ENCODE measurements at places on chromosomes 12 and 14.

DNA sequence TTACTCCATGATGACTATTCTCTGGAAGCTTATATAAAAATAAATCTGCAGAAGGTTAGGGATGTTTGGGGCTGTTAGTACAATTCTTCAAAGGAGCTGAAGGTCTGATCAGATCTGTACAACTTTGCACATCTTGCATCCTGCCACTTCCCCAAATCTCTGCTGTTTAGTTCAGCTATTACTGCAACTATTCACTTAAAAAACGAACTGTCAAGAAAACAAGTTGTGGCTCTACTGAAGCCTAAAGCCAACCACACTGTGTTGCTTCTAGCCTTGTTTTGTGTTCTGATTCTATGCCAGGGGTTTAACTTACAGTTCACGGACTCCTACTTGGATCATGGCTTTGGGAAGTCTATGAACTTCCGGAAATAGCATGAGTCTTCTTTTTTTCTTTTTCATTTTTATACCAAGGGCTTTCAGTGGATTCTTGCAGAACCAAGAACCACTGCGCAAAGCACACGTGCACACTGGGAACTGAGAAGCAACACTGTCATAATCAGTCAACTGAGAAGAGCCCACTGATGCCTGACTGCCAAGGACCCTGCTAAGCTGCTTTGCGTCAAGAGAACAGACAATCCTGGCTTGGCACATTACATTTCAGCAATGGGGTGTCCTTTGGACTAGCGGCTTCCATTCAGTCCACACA lies 66.3 kb upstream of the EEA1 start:
- DNase-seq = no peak

DNA sequence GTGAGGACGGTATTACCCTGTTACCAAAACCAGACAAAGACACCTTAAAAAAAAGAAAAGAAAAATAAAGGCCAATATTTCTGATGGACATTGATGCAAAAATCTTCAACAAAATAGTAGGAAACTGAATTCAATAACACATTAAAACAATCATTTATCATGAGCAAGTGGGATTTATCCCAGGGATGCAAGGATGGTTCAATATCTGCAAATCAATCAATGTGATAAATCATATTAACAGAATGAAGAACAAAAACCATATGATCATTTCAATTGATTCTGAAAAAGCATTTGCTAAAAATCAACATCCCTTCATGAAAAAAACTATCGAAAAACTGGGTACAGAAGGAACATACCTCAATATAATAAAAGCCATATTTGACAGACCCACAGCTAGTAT lies 32.3 kb upstream of the ATP2B1 start:
- no peak for DNase-seq

- no peak for DNase-seq
These were observed 48.3 kb downstream of the SEL1L start for GRCh38 chr14:81485372-81485771.

DNA sequence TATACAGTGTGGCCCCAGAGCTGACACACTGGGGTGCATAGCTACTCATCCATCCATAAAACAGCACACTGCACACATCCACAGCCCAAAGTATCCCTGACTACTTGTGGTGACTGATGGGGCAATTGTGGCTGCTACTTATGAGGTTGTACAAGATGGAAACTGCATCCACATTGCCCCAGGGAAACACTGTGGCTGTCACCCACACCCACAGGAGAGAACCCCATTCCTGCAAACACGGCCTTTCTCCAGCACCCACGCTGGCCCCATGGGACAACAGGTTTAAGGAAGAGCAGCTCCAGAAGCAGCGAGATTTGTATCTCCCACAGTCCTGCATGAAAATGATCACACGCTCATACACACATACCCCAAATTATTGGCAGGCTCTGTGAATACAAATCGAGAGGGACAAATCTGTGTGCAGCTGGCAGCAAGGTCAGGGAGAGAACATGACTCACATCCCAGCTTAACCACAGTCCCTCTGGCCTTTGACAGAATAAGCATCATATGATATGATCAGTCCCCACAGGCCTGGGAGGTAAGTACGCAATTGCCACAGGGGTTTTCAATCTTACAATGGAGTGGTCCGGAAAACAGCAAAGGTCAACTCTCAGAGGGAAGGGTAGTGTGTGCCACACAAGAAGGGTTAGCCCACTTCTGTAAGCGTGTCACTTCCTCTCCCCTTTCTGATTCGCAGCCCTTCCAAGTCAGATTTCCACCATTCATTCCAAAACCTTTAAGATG lies 61.9 kb downstream of the ESR2 start:
- peak; percentile 46 for DNase-seq

DNA sequence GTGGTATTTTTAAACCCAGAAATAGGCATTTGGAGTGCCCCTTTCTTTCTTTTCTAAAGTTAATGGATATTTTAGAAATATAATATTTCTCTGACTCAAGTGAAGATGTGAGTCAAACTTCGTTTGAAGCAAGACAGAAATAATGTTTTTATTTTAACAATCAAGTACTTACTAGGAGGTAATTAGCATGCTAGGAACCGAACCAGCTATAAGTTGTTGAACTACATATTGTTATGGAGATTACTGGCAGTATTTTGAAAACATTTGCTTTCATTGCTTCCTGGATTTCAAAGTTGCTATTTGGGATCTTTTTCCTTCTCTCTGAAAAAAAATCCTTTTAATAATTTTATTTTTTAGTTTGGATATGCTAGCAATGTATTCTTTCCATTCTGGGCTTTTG lies 225.2 kb downstream of the NEDD1 start:
- no peak for DNase-seq

- no peak for DNase-seq
These were observed 119.3 kb upstream of the RAP1B start for GRCh38 chr12:68491204-68491960.

DNA sequence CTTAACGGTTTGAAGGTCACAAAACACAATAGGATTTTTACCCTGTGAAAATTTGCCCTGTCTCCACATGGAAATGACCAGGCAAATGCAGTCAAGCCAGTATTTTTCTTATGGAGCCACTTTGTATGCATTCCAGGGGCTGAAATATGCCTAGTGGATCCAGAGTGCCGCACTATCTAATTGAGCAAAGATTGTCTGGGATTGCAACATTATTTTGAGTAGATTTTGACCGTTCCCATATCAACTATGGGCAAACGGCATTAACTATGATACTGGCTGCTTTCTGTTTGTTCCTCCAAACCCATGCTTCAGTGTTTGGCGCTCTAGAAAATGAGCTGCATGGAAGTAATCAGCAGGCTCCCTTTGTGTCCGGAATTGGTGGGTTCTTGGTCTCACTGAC lies 223.0 kb downstream of the BTG1 start:
- no peak for DNase-seq

GRCh38 chr12:12502815-12503151 lies 59.9 kb downstream of the DUSP16 start:
- DNase-seq = no peak

DNA sequence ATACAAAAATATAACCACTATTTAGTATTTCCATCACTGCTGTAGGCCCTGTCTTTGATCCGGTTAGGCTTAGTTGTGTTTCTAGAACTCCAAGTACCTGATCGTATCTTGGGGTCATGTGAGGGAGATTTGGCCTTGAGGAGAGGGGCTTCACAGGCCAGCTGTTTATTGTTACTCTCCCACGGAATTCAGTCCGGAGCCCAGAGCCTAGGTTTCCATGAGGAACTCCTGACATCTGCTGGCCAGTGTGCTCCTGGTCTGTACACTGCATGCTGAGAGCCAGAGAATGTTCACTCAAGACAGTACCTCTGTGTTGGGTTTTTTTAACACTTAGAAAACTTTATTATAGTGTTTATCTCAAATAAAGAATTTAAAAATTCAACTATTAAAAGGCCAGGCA lies 341.0 kb upstream of the TMEM132C start:
- DNase-seq = no peak

DNA sequence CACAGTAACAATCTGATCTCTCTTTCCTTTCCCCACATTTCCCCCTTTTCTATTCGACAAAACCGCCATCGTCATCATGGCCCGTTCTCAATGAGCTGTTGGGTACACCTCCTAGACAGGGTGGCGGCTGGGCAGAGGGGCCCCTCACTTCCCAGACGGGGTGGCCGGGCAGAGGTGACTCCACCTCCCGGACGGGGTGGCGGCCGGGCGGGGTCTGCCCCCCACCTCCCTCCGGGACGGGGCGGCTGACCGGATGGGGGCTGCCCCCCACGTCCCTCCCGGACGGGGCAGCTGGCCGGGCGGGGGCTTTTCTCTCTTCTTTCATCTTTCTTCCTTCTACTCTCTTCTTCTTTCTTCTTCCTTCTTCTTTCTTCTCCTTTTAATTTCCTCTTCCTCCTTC lies 1.3 kb upstream of the NUBPL start:
- no peak for DNase-seq

GRCh38 chr12:79737875-79738718 lies 47.3 kb upstream of the PAWR start:
- peak; percentile 17 for DNase-seq

DNA sequence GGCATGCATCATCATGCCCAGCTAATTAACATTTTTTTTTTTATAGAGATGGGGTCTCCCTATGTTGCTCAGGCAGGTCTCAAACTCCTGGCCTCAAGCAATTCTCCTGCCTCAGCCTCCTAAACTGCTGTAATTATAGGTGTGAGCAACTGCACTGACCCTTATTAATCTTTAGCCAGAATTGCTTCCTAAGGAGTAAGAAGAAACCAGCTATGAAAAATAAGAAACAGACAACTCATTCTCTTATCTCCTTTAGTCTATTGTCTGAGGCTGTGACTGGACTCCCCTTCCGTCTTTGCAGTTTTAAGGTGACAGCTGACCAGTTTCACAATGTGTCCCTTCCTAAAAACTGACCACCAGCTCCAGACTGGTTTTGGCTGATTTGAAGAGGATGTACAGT lies 52.4 kb downstream of the EMP1 start:
- no peak for DNase-seq

DNA sequence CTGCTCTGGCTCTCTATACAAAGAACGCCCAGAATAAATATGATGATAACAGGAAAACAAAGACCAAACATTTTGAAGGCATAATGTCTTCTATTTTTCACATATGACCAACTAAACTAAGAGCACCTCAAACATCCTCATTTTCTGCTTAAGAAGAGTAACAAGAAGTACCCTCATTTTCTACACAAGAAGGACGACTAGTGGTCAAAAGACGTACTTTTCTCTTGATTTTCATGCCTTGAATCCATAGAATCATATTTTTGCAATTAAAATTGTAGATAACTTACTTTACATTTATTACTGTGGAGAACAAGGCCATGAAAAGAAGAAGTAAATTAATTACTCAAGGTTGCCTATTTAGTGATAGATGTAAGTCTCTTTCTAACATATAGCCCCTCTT lies 358.6 kb downstream of the DUSP6 start:
- peak; percentile 29 for DNase-seq

DNA sequence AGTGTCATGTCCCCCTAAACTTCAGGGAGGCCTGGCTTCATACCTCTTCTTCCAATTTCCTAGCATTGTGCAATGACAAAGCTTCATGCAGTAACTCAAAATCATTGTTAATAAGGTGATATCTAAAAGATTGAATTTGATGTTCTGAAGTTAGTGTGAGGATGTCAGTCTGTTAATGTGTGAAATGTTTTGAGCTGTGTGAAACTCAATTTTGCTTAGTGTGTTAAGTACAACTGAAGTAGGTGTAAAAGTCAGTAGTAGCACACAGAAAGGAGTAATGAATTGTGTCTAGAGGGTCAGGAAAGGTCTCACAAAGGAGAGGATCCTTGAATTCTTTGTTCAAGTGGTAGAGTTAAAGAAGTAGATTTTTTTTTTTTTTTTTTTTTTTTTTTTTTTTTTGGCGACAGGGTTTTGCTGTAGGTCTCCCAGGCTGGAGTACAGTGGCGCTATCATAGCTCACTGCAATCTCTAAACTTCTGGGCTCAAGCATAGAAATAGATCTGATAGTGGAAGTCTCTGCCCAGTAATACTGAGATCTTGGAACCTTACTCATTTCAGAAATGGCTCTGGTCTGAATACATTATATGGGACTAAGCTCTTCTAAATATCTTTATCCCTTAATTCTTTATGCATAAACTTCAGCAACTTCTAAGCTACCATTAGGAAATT lies 63.9 kb downstream of the FUT8 start:
- DNase-seq = no peak

GRCh38 chr14:71175491-71175890 lies 268.2 kb downstream of the PCNX1 start:
- no peak for DNase-seq

- DNase-seq = no peak
These were observed 685 bp upstream of the CDH24 start for GRCh38 chr14:23057757-23058653.

DNA sequence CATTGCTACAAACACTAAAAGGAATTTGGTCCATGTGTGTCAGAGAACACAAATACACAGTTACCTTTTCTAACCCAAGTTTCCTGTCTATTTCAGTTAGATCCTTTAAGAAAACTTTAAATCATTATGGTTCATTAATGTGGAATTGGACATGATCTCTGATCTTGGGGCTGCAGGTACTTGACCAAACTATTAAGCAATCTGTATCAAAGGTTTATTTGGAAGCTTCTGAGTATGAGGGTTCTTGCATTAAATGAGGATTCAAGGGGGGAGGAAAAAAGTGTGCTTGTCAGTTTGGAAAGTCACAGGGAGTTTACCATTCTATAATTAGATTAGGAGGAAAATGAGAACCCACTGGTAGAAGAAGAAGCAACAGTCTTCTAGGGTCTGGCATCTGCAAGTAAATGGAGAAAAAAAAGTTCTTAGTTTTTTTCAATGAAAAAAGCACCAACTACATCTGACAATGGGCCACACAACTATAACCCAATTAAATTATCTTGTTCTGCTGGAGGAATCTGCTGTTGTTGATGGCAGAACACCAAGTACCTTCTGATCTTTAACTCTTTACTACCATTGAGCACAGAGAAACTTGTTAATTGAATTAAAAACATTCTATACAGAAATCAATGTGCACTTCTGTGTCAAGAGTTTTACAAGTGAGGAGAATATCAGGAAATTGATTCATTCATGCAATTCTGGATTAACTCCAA lies 17.5 kb downstream of the GTSF1 start:
- DNase-seq = no peak

DNA sequence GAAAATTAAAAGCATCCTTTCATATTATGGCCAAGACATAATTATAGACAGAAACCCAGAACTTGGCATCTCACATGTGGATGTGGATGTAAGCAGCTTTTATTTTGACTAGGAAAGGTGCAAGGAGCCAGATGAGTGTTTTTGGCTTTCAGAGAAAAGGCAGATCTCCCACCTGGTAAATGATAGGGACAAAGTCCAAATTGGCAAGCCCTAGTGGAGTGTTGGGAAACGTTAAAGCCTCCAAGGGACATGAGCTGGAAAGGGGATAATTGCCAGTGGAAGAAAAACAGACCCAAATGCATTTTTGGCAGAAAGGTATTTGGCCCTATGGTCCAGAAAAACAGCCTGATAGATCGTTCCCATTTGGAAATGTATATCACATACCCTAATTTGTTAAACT lies 60.1 kb downstream of the KLHL28 start:
- DNase-seq = no peak

DNA sequence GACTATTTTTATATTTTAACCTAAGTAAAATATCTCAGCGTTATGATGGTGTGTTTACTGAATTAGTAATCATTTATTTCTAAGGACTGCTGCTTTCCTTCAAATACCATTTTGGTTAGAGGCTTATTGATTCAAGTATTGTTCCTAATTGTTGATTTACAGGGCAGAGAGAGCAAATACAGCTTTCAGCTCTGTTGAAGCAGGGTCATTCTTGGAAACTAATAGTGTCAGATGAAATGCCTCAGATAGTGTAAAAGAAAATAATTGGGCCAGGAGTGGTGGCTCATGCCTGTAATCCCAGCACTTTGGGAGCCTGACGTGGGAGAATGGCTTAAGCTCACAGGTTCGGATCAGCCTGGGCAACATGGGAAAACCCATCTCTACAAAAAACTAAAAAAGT lies 249.3 kb downstream of the FUT8 start:
- DNase-seq = no peak

GRCh38 chr12:113744802-113745395 lies 221.2 kb downstream of the RBM19 start:
- DNase-seq = no peak

Data from AG04449 (cell line).